ENCODE measurements at places on chromosomes 2 and 18.

GRCh38 chr18:62690236-62690815, 25.0 kb upstream of the PHLPP1 start:
- peak; percentile 75 for DNase-seq

- DNase-seq: no peak
Observed at GRCh38 chr2:149466635-149467034, 120.9 kb downstream of the MMADHC start.

DNA sequence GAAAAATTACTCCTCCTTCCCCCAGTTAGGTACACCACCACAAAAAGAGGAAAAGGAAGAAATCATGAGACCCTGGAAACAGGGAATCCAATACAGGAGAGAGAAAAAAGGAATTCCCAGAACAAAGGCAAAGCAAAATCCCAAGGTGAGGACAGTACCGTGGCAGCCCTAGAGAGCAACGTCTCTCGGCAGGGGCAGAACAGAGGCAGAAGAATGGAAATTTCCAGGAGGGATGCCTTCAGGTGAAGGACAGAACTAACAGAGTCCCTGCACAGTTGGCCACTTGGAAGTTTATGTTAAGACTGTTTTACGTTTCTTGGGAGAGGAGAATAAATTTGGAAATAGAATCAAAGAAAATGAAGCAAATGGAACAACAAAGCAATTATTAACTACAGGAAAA, 27.7 kb downstream of the GRB14 start:
- no peak for DNase-seq

GRCh38 chr2:235843591-235844395, 324.4 kb downstream of the GBX2 start:
- no peak for DNase-seq

GRCh38 chr2:236257136-236257535, 7.1 kb downstream of the ASB18 start:
- no peak for DNase-seq

DNA sequence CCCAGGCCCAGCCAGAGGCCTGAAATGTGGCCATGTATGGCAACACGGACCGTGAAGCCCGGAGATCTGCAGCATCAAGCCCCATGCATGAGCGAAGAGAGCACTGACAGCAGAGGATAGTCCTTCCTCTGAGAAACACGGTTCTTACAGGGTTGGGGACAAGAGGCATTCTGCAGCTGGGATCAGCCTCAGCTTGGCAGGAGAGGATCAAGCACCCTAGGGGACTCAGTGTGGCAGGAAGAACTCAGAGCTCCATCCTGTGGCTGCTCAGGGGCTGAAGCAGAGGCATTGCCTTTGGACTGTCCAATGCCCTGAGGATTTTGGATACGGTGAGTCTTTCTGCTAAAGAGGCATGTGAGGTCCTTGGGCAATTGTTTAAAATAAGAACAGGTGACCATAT, 368.7 kb downstream of the ZNF516 start:
- no peak for DNase-seq

- DNase-seq: no peak
Observed at GRCh38 chr2:43941966-43942365, 53.8 kb downstream of the LRPPRC start.

GRCh38 chr2:85449214-85449588, 30.7 kb downstream of the SH2D6 start:
- no peak for DNase-seq

- no peak for DNase-seq
Observed at GRCh38 chr2:172339371-172340010, 87.9 kb upstream of the ITGA6 start.

- no peak for DNase-seq
Observed at GRCh38 chr2:181523756-181524155, 66.6 kb downstream of the ITGA4 start.

DNA sequence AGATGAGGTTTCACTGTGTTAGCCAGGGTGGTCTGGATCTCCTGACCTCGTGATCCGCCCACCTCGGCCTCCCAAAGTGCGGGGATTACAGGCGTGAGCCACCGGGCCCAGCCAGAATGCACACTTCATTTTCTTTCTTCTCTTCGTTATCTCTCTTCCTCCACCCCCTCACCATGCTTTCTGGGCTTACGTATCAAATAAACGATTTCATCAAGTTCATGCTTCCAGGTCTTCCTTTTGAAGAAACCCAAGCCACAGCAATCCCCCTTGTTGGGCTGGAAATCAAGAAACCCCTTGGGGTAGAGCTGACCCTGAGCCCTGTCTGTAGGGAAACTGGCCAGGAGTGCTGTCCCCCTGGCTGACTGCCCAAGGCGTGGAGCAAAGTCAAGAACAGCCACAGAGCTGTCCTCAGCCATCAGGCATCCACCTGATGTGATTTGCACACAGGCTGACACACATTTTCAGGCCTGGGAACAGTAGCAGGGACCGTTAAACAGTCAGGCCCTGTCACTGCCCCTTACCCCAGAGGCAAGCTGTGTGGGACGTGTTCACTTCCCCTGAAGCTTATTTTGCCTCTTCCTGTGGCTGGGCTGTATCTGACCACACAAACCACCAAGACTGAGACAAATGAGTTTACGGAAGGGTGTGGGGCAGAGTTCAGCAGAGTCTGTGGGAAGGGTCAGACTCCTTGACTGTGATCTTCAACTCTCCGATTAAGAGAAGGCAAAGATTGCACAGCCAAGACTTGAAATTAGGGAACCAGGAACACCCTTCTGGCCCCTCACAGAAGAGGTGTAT, 15.1 kb upstream of the NMUR1 start:
- DNase-seq: no peak

GRCh38 chr2:138365581-138365980, 136.0 kb upstream of the SPOPL start:
- DNase-seq: no peak

- no peak for DNase-seq
Observed at GRCh38 chr2:191316246-191316994, 71.2 kb downstream of the MYO1B start.
